ENCODE measurements at places on chromosomes 2 and 18. TPM values are rescaled to one million over a fixed set of nuclear protein-coding genes. Genes with fewer than 3 reads are reported as not detected.

Gene CGREF1
- 7.4 TPM for total RNA-seq

Gene DSG3
- total RNA-seq: 0.02 TPM

Gene LBH
- 129 TPM for total RNA-seq

Gene ALLC
- not detected for total RNA-seq

Gene OSR1
- 9.7 TPM for total RNA-seq
